Cerebellar nuclear complex (tissue), 1 donor: ENCODE measurements at places on chromosomes 6 and 20.

GRCh38 chr6:56899311-56899710, 55.6 kb upstream of the BEND6 start:
- no peak for DNase-seq

DNA sequence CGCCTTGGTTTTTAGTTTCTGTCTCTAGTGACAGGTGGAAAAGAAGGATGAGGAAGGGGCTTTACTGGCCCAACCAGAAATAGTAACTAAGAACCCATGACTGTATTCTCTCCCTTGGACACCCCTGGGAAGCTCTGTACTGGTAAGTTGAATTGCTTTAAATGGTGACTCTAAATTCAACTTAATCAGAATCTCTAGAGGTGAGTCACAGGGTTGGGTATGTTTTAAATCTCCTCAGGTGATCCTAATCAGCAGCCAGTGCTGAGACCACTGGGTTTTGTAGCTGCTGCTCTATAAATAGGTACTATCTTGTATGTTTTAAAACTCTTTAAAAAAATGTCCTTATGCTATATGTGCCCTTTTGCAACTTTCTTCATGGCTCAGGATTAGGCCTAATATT, 314.0 kb upstream of the ECI2 start:
- DNase-seq, result no peak

GRCh38 chr20:41191562-41192500, 54.5 kb downstream of the PLCG1 start:
- DNase-seq, result no peak

DNA sequence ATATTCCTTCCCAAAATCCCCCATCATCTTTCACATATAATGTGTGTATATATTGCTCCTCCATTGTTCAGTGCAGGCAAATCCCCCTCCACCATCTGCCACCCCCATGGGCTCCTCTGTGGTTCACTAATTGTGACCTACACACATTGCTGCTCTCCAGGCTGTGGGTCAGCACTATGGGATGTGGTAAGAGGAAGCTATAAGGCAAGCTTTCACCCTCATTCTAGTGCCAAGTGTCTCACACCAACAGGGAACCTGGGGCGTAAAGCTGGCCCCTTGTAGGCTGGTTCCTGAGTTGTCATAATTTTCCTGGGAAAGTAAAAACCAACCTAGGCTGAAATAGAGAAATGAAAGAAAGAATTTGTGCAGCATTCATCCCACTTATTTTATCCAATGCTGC, 16.8 kb downstream of the FKBP1A start:
- DNase-seq, result no peak

GRCh38 chr6:52984247-52984646, 10.8 kb downstream of the GSTA4 start:
- DNase-seq, result no peak

DNA sequence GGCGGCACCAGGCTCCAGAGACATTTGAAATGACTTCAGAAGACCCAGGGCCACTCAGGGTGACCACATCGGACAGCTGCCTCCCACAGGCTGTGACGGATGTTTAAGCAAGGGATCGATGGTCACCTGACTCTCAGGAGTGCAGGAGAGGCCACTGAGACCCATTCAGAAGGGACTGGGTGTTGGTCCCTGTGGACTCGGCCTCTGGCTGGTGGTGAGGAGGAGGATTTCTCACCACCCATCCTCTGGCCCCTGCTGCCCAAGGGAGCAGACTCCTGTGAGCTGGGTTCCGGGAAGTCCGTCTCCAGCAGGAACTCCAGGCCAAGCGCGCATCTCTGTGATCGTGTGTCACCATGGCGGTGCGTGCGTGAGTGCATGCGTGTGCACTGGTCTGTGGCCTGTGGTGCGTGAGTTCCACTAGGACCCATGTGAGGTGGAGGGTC, 25.5 kb downstream of the NPEPL1 start:
- DNase-seq, result no peak

DNA sequence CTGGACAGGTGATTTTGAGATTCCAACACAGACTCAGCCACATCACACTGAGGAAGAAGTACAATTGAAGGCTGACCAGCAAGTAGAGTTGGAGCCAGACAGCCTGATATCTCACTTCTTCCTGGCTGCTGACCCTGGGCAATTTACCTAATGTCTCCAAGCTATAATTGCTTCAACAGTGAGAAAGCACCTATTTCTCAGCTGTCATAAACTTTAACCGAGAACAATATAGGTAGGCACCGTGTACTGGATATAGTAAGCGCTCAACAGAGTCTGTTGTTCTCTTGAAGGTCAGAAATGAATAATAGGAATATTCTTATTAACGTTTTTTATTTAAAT, 28.3 kb downstream of the STX7 start:
- DNase-seq, result no peak

GRCh38 chr6:163790266-163790840, 375.8 kb downstream of the QKI start:
- DNase-seq, result no peak

DNA sequence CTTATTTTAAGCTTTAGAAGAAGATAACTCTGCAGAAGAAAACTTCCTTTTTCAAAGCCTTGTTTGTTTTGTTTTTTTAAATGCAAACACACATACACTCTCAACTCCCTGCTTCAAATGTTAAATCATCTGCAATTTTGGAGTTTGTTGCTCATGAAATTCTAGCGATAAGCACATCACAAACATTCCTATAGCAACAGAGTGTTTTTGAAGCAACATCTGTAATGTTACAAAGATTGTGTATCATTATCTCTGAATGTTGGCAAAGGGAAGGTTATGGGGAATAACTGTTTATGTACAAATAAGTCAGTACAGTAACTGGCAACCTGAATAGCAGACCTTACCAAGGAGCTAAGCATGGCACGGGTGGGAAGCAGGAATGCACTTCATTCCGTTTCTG, 84.8 kb upstream of the MRPS10 start:
- DNase-seq, result no peak

GRCh38 chr6:157840776-157841175, 17.7 kb downstream of the SNX9 start:
- DNase-seq, result no peak

DNA sequence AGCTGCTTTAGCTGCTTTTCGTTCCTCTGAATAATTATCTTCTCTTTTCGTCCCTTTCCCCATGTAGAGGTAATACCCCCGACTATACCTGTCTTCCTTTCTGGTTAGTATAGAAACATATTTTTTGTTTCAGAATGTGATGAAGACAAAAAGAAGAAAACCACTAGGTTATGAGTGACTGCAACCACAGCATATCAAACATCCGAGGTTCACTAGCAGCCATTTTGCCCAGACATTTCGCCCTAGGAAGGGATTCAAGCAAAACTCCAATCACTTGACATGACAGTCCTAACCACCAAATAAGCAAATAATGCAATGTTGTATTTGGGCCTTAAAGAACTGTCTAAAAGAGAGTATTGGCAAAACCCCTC, 9.4 kb downstream of the SNX5 start:
- DNase-seq, result no peak

DNA sequence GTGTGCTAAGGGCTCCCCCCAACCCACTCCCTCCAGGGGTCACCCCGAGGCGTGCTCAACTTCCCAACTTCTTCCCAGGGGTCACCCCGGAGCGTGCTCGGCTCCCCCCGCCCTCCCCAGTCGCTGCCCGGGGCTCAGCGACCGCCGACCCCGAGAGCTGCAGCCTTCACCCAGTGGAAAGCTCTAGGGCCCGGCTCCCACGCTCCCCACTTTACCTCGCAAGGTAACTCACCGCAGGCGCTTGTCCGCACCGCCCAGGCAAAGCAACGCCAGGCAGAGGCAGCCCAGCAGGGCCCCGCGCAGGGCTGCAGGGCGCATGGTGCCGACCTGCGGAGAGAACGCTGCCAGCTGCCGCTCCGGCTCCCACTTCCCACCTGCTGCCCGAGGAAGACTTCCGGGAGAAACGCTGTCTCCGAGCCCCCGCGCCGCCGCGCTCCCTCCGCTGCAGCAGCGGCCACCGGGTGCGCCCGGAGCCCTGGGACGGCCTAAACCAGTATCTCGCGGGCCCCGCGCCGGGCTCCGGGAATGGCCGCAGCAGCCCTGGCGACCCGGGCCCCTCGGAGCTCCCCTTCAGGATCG, 396 bp downstream of the RNASET2 start:
- DNase-seq, result no peak

- no peak for DNase-seq
Observed at GRCh38 chr6:41025966-41026530, 13.0 kb downstream of the UNC5CL start.

DNA sequence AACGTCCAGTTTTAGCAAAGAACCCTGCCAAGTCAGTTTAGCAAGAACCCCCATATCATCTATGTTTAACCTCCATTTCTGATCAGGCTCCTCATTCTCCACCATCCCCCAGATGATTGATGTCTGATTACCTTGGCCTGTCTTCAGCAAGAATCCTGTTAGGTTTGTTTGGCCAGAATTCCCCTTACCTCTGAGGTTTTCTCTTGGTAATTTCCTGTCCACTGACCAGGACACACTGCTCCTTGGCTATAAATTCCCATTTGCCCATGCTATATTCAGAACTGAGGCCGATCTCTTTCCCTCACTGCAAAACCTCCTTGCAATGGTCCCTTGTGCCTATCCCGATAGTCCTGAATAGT, 27.0 kb downstream of the ZNF311 start:
- no peak for DNase-seq

- no peak for DNase-seq
Observed at GRCh38 chr6:41132254-41132653, 21.9 kb downstream of the TREML1 start.

GRCh38 chr6:151413372-151414145, 22.2 kb upstream of the ZBTB2 start:
- no peak for DNase-seq

DNA sequence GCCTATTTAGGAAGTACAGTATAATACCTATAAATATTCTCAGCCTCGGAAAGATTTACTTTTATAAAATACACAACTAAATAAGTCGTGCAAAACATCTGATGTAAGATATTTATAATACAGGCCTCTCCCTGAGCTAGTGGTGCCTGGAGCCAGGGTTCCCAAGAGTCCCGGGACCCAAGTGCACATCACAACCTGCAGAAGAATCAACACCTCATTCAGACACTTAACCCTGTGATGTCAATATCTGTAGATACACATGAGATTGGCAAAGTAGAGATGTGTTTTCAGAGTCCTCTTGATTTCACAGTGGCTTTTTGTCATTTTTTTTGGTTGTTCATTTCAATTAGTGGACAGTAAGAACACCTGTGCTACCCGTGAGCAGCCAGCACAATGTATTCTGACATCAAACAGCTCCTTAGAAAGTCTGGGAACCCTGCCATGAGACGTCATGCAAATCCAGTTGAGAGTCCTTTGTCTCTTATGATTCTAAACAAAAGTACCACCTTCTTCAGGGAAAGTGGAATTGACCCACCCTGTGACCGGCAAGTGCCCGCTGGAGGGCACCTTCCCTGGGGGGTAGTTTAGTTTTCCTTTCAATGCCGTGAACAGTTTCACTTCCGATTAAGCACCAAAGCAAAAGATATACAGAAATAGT, 101.6 kb downstream of the DACT2 start:
- no peak for DNase-seq

GRCh38 chr6:41587131-41587879, 41.1 kb downstream of the FOXP4 start:
- DNase-seq, result no peak

DNA sequence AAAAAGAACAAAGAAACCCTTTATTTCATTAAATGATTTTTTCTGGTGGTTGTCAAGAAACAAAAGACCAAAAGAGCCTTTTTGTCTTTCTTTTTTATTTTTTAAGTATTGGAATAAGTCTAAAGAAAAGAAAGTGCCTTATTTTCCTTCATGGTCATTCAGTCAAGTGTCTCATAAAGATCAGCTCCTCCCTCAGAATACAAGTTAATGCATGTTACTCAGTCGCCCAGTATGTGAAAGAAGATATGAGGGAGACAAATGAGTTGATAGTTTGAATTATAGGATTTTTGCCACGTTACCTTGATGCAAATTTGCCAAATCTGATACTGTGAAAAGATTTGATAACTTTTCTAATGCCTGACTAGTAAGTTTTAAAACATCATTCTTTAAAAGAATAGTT, 157.2 kb downstream of the QKI start:
- no peak for DNase-seq

GRCh38 chr6:30397697-30398096, 52.7 kb downstream of the RPP21 start:
- DNase-seq, result no peak

- DNase-seq, result no peak
Observed at GRCh38 chr6:13787137-13787536, 27.2 kb downstream of the MCUR1 start.
